Pericardium fibroblast (primary cell): ENCODE measurements at places on chromosomes 2 and 18. TPM values are rescaled to one million over a fixed set of nuclear protein-coding genes. Genes with fewer than 3 reads are reported as not detected.

TLX2 gene
- total RNA-seq: 0.35 TPM in 1 of 2 replicates, not detected in the other

RTP5 gene
- total RNA-seq: not detected in 2 replicates

EPB41L3 gene
- 32.8 and 49.5 TPM in 2 replicates for total RNA-seq

KCNG3 gene
- not detected in 2 replicates for total RNA-seq

FOXD4L1 gene
- not detected in 2 replicates for total RNA-seq

SCN3A gene
- total RNA-seq: not detected in 2 replicates
